ENCODE measurements at places on chromosomes 3 and 15.

DNA sequence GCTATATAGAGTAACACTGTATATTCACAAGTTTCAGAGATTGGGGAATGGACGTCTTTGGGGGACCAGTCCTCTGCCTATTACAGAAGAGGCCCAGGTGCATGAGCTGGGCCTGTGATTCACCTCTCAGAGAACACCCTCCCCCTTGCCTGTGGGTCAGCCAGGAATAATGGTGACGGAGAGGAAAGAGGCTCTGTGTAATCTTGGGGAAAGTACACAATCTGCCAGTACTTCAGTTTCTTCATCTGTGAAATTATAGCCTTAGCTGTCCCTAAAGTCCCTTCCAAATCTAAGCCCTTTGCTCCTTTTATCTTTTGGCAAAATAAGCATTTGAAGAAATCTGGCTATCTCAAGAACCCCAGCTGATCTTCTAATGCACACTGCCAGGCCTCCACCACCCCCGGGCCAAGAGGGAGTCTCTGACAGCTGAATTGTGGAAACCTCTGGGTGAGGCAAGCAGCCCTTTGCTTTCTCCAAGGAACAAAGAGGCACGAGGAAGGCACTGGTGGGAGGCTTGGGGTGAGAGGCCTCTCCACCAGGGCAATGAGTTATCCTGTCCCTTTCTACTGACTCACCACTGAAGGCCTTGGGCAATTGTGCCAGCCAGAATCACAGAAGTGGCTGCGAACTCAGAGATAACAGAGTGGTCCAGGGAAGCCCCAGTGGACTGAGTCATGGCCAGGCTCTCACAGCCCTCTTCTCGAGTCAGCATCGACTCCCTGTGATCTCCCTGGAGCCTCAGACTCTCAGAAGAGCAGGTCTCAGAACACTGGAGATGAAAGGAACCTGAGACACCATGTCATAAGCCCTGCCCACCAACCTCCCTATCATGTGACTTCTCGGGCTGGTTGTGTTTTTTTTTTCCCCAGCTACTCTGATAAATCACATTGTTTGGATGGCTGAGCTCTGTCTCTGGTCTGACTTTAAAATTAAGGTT, 31.8 kb downstream of the CCNL1 start:
- DNase-seq: peak; percentile 91

- DNase-seq: no peak
Observed at GRCh38 chr3:122247825-122248185, 64.3 kb downstream of the CASR start.

DNA sequence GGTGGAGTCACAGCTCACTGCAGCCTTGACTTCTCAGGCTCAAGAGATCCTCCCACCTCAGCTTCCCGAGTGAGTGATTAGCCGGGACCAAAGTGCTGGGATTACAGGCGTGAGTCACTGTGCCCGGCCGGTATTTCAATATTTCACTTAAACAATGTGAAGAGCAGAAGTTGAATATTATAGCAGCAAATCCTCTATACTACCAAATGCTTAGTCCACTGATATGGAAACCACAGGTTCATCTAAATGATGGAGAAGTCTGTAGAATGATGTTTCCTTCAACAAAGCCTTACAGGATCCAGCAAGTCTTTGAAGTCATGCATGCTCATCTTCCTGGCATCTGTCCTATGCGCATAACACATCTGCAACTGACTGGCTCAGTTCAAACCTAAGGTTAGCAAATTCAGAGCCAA, 20.3 kb upstream of the UACA start:
- DNase-seq: no peak

- no peak for DNase-seq
Observed at GRCh38 chr3:176650478-176650877, 546.8 kb downstream of the TBL1XR1 start.

GRCh38 chr15:39552556-39552955, 28.3 kb upstream of the THBS1 start:
- DNase-seq: no peak

DNA sequence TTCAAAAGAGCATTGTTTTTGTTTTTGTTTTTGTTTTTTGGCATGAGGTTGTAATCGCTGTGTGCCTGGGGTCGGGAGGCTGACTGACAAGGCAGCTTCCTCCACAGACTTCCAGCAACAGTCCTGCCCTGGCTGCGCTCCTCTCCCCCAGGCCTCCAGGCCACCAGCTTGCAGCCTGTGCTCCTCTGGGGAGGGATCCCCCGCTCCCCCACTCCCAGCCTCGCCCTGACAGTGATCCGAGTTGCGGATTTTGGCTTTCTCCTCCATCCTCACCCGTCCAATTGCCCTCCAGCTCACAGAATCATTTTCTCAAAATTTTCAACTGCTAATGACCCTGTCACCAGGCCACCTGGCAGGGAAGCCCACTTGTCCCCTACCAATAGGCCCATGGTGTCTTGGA, 36.5 kb upstream of the PCSK6 start:
- DNase-seq: no peak

GRCh38 chr15:91222052-91222451, 122.0 kb downstream of the SV2B start:
- DNase-seq: no peak

GRCh38 chr3:159904455-159904854, 84.2 kb upstream of the IL12A start:
- no peak for DNase-seq

DNA sequence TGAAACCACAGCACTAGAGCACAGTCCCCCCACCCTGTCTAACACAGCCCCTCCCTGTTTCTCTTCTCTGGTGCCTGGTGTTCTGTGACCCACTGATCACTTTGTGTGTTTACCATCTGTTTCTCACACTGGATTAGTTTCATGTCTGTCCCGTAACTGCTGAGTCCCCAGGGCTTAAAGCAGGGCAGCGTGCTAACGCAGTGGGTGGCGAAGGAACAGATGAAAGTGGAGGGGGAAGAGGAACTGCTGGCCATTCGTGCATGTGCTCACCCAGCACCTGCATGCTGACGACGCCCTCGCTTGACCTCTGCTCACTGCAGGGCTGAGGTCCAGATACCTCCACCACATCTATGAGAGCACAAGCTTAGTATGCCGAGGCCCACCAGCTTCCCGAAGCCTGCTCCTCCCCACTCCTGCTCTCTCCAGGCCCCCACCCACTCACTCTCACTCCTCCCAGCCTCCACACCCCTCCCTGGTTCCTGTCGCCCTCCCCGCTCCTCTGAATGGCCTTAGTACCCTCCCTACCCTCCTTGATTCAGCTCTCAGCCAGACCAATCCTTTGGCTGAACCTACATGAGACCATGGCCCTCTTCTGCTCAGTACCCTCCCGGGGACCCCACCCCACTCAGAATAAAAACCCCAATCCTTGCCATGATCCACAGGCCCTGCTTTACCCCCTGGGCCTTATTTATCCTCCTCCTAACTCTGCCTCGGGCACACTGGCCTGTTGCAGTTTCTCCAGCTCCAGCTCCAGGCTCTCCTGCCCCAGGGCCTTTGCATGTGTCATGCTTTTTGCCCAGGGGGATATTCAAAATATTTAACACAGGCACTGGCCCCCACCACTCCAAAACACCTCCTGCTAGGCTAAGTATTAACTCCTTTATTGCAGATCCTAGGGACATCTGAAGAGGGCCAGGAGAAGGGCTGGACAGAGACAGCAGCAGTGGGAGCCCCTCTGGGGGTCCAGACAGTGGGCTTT, 15.1 kb upstream of the IQSEC1 start:
- DNase-seq: no peak

GRCh38 chr3:133037436-133037835, 755 bp upstream of the TMEM108 start:
- DNase-seq: no peak

- DNase-seq: no peak
Observed at GRCh38 chr3:155512867-155513261, 219.4 kb upstream of the STRIT1 start.

GRCh38 chr3:70006089-70006488, 6.6 kb downstream of the SAMMSON start:
- DNase-seq: no peak

DNA sequence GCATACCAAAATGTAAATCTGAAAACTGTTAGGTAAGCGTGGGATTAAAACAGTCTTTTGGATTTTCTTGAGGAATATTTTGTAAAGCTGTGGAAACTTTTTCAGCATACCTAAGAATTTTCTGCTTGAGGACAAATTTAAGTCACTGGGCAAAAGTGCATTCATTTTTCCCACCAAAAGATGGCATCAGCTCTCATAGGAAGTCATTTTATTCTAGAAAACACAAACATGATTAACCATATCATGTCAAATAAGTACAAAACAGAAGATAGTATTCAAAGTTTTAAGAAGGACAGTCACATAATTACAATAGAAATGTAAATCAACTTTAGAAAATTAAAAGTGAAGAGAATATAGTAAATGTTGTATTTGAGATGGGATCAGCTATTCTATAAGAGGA, 63.5 kb downstream of the SLC49A4 start:
- DNase-seq: no peak

DNA sequence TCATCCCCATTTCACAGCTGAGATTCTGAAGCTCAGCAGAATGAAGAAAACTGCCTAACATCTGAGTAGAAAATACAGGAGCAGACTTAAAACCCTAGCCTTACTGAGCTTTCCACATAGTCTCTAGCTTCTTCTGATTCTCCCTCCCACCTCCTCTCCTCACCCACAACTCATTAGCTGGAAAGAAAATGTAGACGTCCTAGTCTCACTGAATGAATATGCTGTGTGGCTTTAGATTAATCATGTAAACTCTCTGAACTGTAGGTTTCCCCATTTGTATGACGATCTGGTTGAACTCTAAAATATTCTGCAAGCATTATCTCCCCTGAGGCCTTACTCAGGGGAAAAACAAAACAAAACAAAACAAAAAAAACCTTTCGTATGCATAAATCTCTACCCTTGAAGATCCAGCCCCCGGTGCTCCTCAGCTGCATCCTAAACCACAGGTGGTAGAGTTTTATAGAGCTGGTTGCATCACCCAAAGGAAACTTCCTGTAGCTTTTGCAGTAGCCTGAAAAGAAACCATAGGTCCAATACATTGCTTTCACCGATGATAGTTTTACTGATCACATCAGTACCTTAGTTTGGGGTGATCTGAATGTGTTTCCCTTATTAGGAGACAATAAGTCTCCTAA, 40.6 kb downstream of the FOXB1 start:
- DNase-seq: peak; percentile 62

GRCh38 chr3:36606871-36607765, 157.2 kb downstream of the DCLK3 start:
- no peak for DNase-seq

GRCh38 chr3:139522421-139522820, 17.1 kb downstream of the RBP1 start:
- DNase-seq: no peak

DNA sequence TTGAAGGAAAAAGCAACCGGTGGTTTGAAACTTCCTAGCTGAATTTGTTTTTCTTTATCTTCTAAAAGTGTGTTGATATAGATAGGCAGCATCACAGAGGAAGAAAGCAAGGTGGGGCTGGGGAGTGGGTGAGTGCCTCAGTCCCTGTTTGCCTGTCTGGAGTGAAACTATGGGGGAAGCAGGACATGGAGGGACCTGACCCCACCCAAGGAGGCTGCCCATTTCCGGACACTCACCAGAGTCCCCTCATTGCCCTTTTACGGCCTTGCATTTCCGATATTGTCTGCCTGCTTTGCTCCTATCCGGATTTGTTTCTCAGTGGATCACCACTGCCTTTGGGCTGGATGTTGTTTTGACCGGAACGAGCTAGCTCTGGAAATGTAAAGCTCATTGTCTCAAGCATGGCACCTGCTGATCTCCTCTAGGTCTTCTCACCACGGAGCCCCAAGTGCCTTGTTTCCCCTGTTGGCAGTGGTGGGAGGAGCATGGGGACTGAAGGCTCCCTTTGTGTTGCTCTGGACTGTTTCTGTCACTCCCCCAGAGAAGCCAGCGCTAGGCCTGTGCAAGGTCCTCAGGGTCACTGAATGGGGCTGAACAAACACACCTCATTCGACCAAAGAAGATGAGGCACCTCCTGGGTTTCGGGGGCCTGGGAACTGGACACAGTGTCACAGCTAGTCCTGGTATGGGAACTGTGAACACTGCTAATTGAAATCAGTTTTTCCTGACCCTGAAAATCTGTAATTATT, 7.0 kb downstream of the CLDN11 start:
- no peak for DNase-seq

DNA sequence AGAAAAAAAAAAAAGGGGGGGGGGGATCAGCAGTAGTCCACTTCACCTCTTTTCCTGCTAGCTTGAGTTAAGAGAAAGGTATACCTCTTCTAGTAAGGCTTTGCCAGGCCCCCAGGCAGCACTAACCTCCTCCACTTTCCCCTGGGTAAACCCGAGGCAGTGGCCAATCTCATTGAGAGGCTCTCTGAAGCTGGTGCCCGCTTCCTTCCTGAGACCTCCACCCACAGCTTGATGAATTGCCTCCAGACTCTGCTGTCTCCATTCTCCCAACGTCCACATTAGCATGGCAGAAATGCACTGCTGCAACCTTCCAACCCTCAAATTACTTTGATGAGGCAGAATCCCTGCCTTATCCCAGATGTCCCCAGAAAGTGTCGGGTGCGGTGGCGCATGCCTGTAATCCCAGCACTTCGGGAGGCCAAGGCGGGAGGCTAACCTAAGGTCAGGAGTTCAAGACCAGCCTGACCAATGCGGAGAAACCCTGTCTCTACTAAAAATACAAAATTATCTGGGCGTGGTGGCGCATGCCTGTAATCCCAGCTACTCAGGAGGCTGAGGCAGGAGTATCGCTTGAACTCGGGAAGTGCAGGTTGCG, 15.3 kb downstream of the RLBP1 start:
- peak; percentile 18 for DNase-seq

DNA sequence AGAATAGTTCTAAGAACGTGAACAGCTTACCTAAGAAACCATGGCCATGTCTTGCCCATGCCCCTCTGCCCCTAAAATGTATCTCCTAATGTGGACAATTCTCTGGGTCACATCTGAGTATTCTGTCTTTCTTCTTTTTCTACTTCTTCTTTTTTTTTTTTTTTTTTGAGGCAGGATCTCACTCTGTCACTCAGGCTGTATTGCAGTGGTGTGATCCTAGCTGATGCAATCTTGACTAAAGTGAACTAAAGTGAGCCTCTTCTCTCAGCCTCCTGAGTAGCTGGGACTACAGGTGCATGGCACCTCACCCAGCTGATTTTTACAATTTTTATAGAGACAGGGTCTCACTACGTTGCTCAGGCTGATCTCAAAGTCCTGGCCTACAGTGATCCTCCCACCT, 204.8 kb upstream of the ZPLD1 start:
- DNase-seq: no peak

GRCh38 chr3:12982619-12983101, 90.6 kb downstream of the IQSEC1 start:
- DNase-seq: no peak

DNA sequence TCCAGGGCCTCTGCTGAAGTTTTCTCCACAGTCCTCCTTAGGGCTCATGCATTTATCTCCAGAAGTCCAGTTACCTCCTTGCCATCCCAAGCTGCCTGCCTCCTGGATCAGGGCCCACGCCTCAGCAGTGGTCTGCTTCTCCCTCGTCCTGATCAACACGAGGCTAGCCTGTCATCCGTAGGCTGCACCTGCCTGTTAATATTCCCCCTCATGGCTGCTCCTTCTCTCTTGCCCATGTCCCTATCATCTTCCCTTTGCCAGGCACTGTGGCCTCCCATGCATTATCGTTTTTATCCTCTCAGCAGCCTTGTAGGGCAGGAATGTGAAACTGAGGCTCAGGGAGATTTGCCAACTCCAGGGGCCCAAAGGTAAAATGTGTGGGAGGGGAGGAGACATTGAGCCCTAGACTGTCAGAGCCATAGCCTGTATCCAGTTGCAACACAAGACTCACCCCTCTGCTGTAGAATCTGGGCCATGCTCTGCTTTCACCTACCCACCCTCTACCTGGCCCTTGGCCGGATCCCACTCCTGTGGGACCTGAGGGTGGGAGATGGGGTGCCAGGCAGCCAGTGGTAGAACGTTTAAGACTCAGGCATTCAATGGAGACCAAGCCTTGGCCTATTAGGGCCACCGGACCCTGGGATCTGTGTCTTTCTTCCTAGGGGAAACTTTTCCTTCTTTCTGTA, 4.6 kb downstream of the GRM2 start:
- DNase-seq: no peak
